ENCODE measurements at places on chromosomes 6 and 20.

DNA sequence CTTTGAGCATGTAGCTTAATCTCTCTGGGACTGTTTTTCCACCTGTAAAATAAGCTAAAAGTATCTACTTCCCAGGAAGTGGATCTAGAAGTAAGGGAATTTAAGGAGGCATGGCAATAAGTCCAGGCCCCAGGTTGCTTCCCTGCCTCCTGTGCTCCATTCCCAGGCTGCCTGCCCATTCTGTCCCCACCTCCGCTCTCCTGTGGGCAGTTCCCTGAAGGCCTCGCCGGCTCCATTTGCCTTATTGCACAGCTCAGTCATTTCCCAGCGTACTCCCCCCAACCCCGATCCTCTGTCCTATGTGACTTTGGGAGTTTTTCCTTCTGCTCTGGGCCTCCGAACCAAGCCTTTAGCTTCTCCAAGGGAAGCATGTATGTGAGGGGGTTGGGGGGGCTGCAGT, 4.6 kb downstream of the SLC29A1 start:
- no peak for DNase-seq

DNA sequence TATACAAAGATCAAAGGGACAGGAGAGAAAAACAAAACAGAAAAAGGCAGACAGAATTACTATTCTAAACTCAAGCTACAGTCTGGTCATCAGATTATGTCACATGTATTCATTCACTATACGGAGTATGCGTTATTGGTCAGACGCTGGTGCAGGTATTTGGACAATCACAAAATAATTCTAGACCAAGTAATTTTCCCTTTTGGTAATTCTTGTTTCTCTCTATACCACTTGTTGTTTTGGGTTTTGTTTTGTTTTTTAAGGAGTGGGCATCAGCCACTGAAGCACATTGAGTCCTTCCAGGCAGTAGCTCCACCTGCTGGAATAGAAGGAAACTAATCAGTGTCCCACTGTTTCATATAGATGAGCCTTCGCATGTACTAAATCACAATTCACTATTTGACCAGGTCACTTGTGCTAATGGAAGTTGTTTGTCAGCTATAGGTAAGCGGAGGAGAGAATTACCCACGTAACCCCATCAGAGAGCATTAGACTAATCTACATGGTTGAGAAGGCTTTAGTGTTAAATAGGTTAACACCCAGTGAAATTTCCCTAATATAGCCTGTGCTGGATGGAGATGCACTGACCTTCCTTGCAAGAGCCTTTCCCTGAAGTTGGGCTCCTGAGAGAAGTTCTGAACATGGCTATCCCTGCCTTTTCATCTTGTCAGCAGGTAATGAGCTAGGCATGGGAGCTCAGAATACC, 77.9 kb downstream of the TNFAIP3 start:
- DNase-seq = no peak

GRCh38 chr20:29079769-29080690, 2177.4 kb upstream of the DEFB115 start:
- no peak for DNase-seq

DNA sequence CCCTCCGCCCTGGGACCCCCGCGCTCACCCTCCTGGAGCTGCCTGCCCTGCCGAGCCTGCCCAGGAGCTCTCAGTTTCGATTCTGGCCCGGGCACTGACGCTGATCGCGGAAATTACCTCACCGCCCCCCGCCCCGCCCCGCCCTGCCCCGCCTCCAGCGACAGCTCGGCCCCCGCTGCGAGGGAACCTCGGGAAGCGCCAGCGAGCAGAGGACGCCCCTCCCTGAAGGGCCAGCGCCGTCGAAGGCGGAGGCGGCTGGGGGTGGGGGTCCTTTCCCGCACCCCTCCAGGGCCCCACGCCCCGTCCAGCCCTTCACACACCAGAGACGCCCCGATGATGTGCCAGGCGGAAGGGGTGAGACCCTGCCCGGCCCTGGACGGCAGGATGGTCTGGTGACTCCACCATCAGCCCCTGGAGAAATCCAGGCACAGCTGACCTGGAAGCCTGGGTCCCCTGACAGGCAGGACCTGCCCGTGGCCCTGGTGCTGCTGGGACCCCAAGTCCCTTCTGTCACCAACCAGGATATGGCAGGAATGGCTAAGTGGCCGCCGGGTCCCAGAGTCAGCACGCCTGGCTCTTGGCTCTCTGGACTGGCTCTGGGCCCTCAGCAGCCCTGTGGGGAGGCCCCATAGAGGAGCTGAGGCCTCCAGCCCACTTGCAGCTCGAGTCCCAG, at the start of gene HELZ2:
Gene HELZ2, minus strand, starts transcription at position 84 of the 673 bp plus-strand sequence. CDS start 1,854 bp downstream, outside the sequence.
- no peak for DNase-seq

DNA sequence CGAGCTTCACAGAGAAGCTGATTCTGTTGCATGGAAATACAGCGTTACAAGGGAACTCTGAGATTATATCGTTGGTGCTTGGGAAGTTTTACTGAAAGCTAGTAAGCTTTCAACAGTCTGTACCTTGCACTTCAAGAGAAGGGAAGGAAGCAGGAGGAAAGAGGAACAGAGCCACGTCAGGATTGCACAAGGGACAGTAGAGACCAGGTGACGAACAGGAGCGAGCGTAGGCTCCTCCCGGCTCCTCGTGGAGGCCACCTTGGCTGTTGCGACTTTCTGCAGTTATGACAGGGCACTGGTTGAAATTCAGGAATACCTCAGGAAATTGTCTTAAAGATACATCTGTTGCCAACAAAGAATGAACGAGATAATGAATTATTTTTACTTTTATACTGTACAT, 18.8 kb downstream of the RTF2 start:
- no peak for DNase-seq

DNA sequence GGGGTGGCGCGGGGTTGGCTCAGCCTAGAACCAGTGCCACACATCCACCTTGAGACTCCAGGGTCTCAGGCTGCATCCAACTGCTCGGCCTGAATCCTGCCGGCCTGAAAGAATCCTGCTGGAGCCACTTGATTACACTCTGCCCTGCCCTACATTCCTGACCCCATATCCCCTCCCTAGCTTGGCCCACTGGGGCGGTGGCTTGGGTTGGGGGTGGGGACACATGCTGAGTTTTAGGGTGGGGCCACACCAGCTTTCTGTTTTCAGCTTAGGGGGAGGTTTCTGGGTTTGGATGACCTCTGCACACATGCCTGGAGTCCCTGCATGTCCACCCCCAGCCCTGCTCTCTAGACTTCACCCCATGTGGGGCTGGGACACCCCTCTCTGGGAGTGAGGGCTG, 6.8 kb downstream of the ITPR3 start:
- DNase-seq = no peak

GRCh38 chr6:159836718-159837490, 36.8 kb downstream of the PNLDC1 start:
- peak; percentile 6 for DNase-seq

DNA sequence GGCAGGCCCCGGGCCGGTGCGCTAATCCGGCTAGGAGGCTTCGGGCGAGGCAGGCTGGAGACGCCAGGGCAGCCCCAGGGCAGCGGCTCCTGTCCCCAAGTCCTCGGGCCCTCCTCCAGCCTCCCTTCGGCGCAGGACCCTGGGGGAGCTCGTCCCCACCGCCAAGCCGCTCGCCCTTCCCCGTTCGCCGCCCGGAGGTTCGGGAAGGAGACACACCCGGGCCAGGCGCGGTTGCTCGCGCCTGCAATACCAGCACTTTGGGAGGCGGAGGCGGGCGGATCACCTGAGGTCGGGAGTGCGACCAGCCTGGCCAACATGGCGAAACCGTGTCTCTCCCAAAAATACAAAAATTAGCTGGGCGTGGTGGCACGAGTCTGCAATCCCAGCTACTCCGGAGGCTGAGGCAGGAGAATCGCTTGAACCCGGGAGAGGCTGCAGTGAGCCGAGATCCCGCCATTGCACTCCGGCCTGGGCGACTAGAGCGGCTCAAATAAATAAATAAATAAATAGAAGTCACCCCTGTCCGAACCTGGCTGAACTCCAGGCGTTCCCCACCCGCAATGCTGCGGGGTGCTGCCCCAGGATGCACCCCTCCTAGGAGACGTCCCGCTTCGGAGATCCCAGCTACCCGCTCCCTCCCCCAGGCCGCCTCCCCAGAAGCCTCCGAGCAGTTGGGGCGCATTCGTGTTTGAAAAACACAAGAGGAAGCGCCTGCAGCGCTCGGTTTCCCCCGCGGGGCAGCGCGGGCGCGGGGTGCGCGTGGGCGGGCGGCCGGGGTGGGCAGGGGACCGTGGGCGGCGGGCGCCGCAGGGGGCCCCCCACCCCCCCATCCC, 27.5 kb downstream of the SERPINB9 start:
- peak; percentile 58 for DNase-seq

DNA sequence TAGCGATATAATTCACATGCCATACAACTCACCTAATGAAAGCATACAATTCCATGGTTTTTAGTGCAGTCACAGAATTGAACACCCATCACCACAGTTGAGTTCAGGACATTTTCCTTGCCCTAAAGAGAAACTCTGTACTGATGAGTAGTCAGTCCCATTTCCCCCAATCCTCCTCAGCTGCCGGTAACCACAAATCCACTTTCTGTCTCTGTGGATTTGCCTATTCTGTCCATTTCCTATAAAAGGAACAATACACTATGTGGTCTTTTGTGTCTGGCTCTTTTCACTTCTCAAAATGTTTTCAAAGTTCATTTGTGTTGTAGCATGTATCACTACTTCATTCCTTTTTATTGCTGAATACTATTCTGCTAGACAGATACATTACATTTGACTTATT, 67.9 kb upstream of the TGM3 start:
- no peak for DNase-seq

DNA sequence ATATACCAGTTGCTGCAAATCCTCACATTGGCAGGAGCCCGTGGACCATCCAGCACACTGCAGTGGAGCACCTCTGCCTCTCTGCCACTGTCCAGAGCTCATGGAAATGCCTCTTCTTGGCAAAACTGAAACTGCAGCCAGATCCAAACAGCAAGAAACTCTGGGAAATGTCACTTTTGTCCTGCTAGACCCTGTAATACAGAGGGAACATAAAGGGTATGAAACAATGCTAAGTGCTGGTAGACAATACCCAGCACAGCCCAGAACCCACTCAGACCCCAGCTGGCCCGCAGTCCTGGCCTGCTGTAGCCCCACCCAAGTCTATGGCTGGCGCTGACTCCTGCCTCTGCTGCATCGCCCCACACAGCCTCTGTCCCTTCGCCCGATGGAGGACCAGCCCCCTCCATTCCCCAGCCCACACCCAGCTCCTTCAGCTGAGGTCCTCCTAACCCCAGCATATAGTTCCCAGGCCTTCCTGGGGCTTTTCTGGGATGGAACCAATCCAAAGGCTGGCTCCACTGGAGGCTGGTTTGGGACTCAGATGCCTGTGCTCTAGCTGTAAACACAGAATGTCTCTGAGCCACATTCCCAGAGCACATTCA, 242.5 kb downstream of the LRFN2 start:
- DNase-seq = no peak

DNA sequence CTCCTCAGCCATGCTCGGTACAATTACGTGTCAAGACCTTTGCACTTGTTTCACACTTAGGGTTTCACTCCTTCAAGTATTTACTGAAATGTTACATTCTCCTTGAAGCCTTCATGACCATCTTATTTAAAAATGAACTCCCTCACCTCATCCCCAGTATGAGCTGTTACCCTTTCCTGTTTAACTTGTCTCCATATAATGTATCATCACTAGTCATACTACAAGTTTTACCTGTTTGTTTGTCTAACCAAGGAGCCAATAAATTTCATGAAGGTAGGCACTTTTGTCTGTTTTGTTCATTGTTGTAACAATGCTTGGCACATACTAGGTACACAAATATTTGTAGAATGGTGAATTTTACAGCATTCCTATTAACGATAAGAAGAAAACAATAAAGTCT, 46.1 kb upstream of the MTRF1L start:
- DNase-seq = no peak

- no peak for DNase-seq
Measured at GRCh38 chr6:170462366-170463020, 90.6 kb downstream of the PSMB1 start.

- DNase-seq = no peak
Measured at GRCh38 chr6:61592238-61592637, 693.8 kb downstream of the KHDRBS2 start.

GRCh38 chr6:88119769-88120168, 46.4 kb downstream of the CNR1 start:
- DNase-seq = no peak

DNA sequence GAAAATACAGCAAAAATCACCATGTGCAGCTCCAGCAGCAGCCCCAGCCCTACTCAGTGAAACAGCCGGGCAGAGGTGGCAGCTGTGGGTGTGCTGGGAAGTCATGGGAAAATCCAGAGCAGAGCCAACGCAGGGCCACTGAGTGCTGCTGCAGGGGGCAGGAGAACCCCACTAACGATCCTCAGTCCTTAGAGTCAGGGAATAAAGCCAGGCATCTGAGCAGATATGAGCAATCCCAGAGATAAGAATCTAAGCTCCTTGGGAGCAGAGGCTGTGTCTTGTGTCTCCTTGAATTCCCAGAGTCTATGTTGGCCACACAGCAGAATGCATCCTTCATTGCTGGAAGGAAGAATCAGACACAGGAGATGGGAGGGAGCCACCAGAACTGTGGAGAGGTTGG, 493.1 kb upstream of the MAP3K7 start:
- DNase-seq = no peak

DNA sequence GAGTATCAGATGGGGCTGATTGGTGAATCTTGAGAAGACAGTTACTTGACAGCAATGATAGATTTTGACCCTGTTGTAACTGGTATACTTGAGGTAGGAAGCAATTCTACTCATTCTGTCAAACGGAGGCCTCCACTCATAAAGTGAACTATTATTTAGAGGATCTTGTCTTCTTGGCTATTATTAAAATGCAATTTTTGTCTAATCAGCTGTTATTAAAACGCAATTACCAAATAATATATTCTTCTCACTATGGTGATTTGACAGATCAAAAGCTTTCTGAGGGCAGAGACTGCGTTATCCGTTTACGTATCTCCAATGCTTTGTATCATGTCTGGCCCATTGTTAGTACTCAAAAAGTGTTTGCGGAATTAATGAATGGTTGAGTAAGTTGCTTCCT, 120.7 kb downstream of the MACROD2 start:
- DNase-seq = no peak

- DNase-seq = no peak
Measured at GRCh38 chr6:166032366-166033200, 135.1 kb downstream of the TBXT start.

DNA sequence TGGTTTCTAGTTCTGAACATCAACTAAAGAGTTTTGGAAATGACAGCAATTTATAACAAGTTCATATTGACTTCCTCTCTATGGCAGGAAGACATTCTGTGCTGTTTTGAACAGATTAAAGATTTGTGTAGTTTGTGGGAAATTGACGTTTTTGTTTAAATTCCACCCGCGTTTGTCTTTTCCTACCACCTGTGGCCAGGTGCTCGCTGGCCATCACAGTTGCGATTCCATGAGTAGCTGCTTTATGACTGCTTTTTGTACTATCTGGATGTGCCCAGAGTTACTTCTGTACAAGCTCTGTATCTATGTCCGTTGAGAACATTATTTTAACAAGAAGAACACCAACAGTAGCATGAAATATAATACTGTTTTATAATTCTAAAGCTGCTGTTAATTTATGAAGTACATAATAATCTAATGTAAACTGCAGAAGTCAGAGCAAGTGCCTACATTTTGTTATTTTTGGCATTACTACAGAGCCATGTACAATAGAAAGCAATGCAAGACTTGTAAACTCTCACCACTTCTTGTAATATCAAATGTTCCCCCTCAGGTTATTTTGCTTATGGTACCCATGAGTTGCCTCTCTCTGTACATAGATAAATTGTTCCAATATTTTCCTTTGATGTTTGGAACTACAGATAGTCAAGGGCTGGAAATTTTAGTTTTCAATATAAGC, 33.5 kb downstream of the ZBTB2 start:
- DNase-seq = no peak
